Right forelimb (tissue), 1 donor: ENCODE measurements at places on chromosomes 11 and 22.

- DNase-seq = no peak
Observed at GRCh38 chr11:128802358-128802981, 64.6 kb downstream of the KCNJ1 start.

- DNase-seq = no peak
Observed at GRCh38 chr22:23121424-23121823, 20.4 kb downstream of the RSPH14 start.

DNA sequence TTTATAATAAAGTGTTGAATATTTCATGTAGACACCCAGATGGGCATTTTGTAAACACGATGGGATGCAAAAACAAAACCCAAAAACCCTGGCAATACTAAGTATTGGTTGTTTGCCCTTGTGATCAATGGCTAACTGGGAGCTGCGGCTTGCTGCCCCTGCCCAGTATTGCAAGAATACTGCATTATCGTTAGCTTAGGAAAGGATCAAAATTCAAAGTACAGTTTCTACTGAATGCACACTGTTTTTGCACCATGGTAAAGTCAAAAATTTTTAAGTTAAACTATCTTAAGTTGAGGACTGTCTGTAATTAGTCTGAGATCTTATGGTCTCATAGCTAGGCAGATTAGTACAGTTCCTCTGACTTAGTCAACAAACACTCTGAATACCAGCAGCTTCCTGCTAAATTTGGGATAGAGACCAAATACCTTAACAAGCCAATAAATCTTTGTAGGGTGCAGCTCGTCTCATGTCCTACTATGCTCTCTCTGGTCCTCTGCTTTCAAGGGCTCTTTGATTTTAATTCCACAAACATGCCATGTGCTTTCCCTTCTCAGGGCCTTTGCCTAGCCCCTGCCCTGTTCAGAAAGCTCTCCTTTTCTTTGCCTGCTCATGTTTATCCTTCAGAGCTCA is 4.0 kb downstream of the CCDC90B start:
- DNase-seq = no peak

DNA sequence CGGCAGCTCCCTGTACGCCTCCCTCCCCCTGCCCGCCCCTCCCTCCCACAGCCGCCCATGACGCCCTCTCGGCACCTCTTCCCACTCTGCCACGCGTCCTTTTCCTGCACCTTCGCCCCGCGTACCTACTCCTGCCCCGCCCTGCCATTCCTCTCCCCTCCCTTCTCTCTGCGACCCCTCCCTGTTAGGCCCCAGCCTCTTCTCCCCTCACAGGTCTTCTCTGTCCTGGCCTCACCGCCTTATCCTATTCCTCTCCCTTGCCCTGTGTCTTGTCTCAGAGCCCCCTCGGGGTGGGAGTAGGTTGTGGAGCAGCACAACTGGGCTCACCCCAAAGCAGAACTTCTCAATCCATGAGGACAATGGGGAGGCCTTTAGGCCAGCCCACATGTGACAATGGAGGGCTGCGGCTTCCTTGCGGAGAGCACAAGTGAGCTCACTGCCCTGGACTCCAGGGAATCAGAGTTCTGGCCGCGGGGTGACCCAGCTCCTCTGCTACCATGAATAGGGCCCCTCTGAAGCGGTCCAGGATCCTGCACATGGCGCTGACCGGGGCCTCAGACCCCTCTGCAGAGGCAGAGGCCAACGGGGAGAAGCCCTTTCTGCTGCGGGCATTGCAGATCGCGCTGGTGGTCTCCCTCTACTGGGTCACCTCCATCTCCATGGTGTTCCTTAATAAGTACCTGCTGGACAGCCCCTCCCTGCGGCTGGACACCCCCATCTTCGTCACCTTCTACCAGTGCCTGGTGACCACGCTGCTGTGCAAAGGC is 539 bp downstream of the SLC35C1 start:
- DNase-seq = peak; percentile 58

- no peak for DNase-seq
Observed at GRCh38 chr22:45642986-45643385, 28.6 kb upstream of the ATXN10 start.

GRCh38 chr11:38824573-38824972 is 2226.5 kb upstream of the RAG2 start:
- DNase-seq = no peak
